ENCODE measurements at places on chromosomes 6 and 20.

DNA sequence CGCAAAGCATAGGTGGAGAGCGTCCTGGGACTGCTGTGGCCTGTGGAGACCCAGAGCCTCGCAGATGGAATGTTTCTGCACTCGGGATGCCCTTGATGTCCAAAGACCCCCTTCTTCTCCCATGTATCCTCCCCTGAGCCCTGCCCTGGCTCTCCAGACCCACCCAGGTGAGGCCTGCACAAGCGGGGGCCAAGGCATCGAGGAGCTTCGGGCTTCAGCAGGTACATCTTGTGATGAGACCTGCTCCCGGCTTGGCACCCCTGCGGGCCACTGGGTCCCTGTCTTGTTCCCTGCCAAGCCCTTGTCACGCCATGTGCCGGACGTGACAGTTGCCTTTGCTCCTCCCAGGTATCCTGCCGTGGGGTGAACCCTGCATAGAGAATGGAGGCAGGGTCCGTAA lies 85.2 kb downstream of the RAMACL start:
- no peak for DNase-seq

GRCh38 chr20:44745122-44745597 lies 505 bp upstream of the KCNK15 start:
- no peak for DNase-seq

DNA sequence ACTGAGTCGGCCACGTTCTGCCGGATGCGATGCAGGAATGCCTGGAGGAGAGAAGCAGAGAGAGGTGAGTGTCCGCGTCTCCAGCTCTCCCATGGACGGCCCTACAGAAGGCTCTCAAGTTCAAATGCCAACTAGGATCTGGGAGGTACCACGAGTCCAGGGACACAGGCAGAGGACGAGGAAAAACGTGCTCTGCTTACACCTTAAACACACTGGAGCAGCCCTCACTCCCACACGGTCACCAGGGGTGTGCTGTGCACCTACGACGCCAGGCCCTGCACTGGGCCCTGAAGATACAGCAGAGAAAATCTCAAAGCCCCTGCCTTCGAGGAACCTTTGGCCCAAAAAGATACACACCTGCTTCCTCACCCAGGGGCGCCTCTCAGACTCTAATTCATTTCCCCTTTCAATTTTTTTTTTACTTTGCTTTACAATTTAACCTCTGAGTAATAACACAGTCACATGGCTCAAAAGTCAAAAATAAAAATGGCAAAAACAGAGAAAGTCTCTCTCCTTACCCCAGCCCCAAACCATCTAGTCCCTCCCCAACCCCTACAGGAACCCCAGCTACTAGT lies 79.9 kb downstream of the PREX1 start:
- no peak for DNase-seq

DNA sequence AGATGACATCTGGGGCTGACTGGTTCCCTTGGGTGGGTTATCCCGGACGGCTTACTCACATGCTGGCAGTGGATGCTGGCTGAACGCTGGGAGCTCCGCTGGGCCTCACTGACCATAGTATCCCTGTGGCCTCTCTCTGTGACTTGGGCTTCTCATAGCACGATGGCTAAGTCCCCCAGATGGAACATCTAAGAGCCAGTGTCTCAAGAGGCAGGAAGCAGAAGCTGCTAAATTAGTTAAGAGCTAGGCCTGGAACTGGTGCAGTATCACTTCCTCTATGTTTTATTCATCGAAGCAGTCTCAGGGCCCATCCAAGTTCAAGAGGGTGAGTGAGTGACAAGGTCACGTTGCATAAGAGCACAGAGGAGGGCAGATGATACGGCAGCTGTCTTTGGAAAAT lies 116.5 kb upstream of the LAMP5 start:
- DNase-seq = no peak

DNA sequence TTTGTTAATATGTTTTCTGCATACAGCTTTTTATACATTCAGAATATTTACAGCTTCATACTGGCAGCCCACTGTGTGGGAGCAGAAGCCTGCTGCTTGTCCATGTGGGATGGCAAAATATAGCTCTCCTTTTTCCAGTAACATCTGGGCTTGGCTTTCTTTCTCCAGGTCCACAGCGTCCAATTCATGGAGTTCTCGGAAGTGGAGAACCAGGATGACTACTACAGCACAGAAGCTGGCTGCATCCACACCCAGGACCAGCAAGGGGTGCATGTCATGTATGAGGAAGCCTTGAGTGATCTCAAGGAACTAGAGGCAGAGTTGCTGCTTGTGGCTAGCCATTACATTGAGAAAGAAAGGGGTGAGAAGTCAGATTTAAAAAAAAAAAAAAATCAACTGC lies 143.1 kb downstream of the CD164 start:
- DNase-seq = no peak

GRCh38 chr20:63409066-63409833 lies 48.1 kb upstream of the CHRNA4 start:
- no peak for DNase-seq

DNA sequence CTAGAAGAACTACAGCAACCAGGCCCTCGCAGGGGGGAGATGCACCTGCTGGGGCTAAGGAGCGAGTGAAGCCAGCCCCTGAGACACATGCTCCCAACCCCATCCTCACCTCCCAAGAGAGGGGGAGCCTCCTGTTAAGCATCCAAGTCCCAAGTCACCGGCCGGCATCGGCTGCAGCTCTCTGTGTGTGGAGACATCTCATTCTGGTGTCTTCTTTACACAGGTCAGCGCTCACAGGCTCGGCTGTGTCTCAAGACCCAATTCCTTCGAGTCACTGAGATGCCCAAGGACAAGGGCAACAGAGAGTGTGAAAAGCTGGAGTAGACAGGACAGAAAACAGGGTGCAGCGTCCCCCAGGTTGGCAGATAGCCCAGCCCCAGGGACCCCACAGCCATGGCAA lies 21.1 kb upstream of the MRGBP start:
- no peak for DNase-seq

DNA sequence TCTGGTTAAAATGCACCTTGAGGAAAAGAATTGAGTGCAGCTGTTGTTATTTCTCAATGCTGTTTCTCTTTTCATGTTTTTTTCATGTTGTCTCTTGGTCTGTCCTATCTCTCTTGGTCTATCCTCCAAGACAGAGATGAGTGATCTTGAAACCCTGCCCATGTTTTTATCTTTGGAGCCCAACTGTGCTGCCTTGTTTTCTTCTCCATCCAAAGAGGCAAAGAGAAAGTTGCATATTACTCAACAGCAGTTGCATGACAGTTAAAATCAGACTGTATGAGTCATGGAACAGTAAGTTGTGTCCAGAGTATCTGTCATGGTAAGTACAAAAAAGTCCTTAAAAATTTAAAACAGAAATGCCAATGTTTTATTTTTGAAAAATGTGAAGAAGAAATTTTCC lies 26.2 kb downstream of the BCAS1 start:
- no peak for DNase-seq

GRCh38 chr6:50305660-50306059 lies 255.9 kb upstream of the DEFB112 start:
- DNase-seq = no peak

DNA sequence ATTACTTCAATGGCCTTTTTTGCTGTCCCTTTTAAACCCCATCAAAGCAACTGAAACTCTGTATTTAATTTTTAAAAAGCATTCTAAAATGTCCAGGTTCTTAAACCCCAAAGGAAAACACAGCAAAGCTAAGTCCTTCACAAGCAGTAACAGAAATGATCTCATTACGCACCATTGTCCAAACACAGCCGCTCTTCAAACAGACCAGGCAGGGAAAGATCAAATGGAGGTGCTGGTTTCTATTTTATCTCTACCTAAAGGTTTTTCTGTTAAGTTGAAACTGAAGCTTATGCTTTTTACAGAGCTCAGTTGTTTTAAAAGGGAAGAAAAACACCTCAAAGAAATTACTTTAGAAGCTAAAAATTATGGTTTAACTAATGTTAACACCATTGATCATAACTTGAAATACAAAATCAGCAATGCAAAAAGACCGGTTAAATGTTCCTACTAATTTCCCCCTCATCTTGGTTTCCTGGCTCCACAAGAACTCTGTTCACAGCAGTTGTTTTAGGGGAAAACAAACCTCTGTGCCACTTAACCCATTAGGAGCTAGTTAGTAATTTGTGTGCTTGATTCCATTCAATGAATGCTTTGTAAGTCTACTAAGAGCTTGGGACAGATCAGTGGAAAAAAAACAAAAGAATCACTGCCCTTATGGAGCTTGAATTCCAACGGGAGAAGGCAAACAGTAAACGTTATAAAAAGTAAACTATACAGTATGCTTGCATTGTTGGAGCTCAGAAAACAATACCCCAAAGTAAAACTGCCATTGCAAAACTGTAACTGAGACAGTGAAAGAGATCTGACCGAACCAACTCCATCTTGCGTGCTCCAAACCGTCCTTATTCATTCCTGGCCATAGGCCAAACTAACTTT lies 87.4 kb downstream of the CD24 start:
- no peak for DNase-seq

Measured in T-helper 22 cell (primary cell).